ENCODE measurements at places on chromosomes 4 and X. TPM values are rescaled to one million over a fixed set of nuclear protein-coding genes. Genes with fewer than 3 reads are reported as not detected.

The MORC4 gene
- total RNA-seq = 9.3 TPM

The FHIP1A gene
- total RNA-seq = 0.19 TPM

The NAP1L2 gene
- 2.9 TPM for total RNA-seq

The C4orf51 gene
- total RNA-seq = not detected

The F11 gene
- not detected for total RNA-seq

The RASSF6 gene
- total RNA-seq = not detected

The FAT1 gene
- 0.05 TPM for total RNA-seq

The DRD5 gene
- not detected for total RNA-seq

The RAB41 gene
- total RNA-seq = not detected

The ERVMER34-1 gene
- total RNA-seq = 0.14 TPM

The IL1RAPL1 gene
- total RNA-seq = not detected

The KLKB1 gene
- not detected for total RNA-seq

The SSX2B gene
- total RNA-seq = not detected

The HAND2 gene
- total RNA-seq = not detected

The SPACA5 gene
- not detected for total RNA-seq

The C4orf46 gene
- 18.1 TPM for total RNA-seq

The CFI gene
- not detected for total RNA-seq

The NRK gene
- total RNA-seq = not detected

The SMC1A gene
- total RNA-seq = 155 TPM

The GPM6B gene
- 0.14 TPM for total RNA-seq

The SLC10A6 gene
- total RNA-seq = not detected

The PAGE2B gene
- total RNA-seq = 0.55 TPM

The TFE3 gene
- 27.5 TPM for total RNA-seq

The LGI2 gene
- total RNA-seq = not detected

The C1QTNF7 gene
- not detected for total RNA-seq

The ADGRG4 gene
- total RNA-seq = not detected

The FHDC1 gene
- 0.09 TPM for total RNA-seq

The FAT4 gene
- total RNA-seq = not detected

The POU3F4 gene
- not detected for total RNA-seq

The SSX1 gene
- total RNA-seq = not detected

The SPIN2A gene
- 0.54 TPM for total RNA-seq

The NAP1L3 gene
- 2.2 TPM for total RNA-seq

The COX7B2 gene
- total RNA-seq = not detected

The PCYT1B gene
- total RNA-seq = 0.43 TPM

The IRS4 gene
- total RNA-seq = not detected

The SLC6A14 gene
- total RNA-seq = not detected

The ASB9 gene
- 0.32 TPM for total RNA-seq

The MSANTD1 gene
- total RNA-seq = 0.69 TPM

The IL3RA gene
- total RNA-seq = 0.37 TPM

The RPS6KA6 gene
- total RNA-seq = 0.12 TPM

The SCRG1 gene
- not detected for total RNA-seq

The FAM47C gene
- not detected for total RNA-seq

The POLR2B gene
- 133 TPM for total RNA-seq

The CHRDL1 gene
- not detected for total RNA-seq

The XAGE2 gene
- not detected for total RNA-seq

The INTS6L gene
- 26.0 TPM for total RNA-seq

The NDP gene
- not detected for total RNA-seq

The NLGN4X gene
- 0.21 TPM for total RNA-seq

The TLL1 gene
- not detected for total RNA-seq

The SPANXA2 gene
- not detected for total RNA-seq

The SPANXN3 gene
- not detected for total RNA-seq

The NXF3 gene
- not detected for total RNA-seq

The ETDA gene
- not detected for total RNA-seq

The MTHFD2L gene
- 6.4 TPM for total RNA-seq

The MYOZ2 gene
- not detected for total RNA-seq

The RHOXF2 gene
- not detected for total RNA-seq

The FRG1 gene
- 66.8 TPM for total RNA-seq

The BTK gene
- total RNA-seq = not detected

The IL21 gene
- total RNA-seq = 50.0 TPM
